NCI-H2029 treated with DMSO at 0.1 percent for 48 hours (cell line): ENCODE measurements at places on chromosomes 12 and 14.

DNA sequence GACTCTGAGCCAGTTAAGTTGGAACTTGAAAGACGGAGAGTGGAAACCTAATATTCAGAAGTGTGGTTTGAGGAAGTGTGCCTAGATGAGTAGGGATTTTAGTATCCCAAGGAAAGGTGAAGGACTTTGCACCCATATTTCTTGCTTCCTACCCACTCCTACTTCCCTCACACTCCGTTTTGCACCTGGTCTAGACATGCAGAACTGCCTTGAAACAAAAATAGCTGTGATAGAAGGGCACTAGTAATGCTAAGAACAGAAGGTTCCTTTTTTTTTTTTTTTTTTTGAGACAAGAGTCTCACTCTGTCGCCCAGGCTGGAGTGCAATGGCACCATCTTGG, 732 bp upstream of the ARF3 start:
- no peak for DNase-seq

- DNase-seq = no peak
Observed at GRCh38 chr12:95504140-95504539, 30.2 kb downstream of the METAP2 start.

- no peak for DNase-seq
Observed at GRCh38 chr12:68479896-68480291, 130.8 kb upstream of the RAP1B start.

DNA sequence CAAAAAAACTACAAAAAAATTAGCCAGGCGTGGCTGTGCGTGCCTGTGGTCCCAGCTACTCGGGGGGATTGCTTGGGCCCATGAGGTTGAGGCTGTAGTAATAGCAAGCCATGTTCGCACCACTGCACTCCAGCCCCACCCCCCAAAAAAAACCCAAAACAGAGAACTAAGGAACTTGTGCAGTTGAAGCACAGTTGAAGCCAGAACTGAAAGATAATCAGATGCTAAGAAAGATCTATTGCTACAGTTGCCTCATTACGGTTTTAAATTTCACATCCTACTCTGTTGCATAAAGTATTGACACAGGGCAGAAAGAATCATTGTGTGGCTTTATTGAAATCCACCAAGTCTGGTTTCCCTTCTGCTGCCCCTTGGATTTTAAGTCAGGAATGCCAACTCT, 3.8 kb downstream of the CS start:
- DNase-seq = no peak

- DNase-seq = no peak
Observed at GRCh38 chr14:88592031-88592430, 29.2 kb downstream of the ZC3H14 start.

DNA sequence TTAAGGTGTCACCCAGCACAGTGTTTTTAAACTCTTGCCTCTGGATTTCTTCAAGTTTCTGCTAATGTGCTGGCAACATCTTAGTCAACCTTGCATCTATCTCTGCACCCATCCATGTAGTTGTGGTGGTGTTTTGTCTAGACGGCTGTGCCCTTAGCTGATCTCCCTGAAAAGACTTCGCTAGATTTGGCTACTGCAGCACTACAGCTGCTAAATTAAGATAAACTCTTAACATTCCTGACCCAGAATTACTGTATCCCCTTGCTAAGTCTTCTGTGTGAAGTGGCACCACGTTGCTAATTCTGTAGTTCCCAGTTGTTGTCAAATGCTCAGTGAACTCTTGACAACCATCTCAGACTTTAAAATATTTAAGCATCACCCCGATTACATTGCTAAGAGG, 66.8 kb downstream of the SRGAP1 start:
- no peak for DNase-seq

DNA sequence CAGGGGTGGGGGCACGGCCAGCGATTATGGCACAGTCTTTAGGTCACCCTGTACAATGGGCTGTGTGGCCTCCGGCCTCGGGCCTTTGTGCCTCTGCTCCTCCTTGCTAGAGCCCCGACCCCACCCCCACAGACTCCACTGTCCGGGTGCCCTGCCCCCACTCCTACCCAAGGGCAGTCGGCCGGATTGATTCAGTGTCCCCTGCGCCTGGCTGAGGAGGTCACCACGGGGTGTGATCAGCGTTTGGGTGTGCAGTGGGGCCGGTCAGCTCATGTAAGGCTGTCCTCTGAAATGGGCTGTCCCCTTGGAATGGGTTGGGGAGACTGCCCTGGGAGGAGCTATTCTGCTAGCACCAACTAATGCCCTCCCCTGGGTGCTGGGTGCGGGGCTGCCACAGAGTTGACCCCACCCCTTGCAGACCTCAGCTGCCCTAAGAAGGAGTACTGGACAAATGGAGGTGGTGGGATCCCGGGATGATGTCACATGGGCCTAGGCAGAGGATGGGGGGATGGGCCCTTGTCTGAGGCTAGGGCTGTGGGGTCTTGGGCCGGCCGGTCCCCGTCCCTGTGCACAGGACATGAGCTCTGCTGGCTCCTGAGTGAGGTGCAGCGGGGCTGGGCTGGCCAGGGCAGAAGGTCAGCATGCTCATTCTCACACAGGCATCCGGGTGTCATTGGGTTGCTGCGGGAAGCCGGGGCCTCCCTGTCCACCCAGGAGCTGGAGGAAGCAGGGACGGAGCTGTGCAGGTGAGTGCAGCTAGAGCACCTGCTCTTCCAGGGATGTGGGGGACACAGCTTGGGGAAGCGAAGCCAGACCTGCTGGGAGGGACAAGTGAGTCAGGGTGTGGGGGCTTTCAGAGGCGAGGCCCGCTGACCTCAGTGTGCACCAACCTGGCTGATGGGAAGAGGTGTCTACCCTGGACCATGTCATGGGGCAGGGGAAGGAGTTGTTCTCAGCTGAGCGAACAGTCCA, 23.4 kb downstream of the ASPG start:
- DNase-seq = no peak

DNA sequence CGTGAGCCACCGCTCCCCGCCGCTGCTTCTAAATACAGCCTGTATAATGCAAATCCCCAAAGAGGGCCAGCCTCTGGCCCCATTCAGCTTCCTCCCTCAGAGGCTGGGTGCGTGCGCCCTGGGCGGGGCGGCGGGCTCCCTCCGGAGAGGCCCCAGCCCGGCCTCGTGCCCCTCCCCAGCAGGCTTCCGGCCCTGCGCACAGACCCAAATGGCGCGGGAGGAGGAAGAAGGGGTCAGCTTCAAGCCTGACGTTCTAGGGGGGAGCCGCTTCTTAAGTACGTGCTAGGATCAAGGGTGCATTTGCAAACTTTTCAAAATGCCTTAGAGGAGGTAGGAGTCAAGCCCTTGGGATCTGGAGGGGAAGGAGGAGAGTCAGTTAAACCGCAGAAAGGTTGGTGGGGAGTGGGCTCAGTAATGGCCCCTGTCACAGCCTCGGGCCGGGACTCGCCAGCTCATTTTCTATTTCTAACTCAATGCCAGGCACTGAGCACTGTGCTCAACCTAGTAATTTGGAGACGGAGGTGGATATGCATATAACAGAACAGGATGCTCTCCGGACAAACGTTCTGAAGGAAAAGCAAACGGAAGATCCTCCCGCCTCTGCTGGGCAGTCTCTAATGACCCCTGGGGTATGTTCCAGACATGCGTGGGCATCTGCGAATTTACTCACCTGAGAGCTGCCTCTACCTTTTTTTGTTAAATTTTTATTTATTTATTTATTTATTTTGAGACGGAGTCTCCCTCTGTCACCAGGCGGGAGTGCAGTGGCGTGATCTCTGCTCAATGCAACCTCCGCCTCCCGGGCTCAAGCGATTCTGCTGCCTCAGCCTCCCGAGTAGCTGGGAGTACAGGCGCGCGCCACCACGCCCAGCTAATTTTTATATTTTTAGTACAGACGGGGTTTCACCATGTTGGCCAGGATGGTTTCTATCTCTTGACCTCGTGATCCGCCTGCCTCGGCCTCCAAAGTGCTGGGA, 32.3 kb downstream of the NINJ2 start:
- no peak for DNase-seq

DNA sequence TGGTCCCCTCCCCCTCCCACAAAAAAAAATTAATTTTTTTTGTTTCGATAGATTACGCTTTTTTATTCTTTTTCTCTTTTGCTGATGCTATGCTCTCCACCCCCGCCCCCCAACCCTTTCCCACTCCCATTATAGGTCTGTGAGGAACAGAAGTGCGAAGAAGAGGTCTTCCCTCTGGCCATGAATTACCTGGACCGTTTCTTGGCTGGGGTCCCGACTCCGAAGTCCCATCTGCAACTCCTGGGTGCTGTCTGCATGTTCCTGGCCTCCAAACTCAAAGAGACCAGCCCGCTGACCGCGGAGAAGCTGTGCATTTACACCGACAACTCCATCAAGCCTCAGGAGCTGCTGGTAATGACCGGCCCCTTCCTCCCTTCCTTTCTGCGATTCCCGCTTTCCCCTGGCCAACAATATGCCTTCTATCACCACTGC, 2.3 kb downstream of the CCND2 start:
- DNase-seq = no peak

DNA sequence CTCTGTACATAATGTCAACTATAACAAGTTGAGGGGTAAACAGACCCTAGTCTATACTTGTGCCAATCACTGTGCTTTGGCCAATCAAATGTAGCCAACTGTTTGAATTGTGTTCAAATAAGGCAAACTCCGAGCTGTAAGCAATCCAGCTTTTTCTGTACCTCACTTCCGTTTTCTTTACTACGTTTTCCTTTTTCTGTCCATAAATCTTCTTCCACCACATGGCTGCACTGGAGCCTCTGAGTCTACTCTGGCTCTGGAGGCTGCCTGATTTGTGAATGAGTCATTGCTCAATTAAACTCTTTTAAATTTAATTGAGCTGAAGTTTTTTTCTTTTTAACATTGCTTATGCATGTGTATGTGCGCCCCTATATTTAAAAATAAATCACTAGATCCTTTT, 29.7 kb downstream of the CLEC1A start:
- no peak for DNase-seq

DNA sequence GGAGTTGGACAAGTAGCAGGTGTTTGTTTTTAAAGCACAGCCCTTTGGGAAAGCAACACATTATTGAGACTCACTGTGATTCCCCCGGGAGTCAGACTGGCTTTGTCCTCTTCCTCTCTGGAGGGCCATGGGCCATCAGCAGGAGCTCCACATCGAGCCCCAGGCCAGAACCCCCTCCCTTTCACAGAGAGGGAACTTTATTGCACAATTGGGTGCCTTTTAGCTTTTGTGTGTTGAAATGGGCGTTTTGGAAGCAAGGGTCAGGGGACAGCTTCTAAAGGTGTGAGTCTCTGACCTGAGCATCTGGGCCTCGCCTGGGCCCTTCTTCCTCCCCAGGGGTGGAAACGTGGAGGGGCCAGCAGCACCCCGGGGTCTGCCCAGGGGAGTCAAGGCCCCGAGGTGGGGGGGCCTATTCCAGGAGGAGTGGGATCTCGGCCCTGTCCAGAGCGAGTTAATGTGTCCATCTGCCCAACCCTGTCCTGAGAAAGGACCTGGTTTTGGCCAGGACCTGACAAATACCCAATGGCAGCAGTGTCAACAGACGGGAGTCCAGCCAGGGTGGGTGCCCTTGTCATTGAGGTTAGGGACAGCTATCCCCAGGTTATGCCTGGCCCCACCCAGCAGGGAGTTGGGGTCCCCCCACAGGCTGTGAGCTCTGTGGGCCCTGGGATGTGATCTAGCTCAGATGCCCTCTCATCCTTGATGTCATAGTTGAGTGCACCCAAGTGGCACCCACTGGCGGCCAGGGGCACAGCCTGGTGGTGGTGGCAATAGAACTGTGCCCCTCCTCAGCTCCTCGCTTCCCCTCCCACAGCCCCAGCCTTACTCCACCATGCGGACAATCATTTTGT, 37.1 kb downstream of the SLC8B1 start:
- no peak for DNase-seq

DNA sequence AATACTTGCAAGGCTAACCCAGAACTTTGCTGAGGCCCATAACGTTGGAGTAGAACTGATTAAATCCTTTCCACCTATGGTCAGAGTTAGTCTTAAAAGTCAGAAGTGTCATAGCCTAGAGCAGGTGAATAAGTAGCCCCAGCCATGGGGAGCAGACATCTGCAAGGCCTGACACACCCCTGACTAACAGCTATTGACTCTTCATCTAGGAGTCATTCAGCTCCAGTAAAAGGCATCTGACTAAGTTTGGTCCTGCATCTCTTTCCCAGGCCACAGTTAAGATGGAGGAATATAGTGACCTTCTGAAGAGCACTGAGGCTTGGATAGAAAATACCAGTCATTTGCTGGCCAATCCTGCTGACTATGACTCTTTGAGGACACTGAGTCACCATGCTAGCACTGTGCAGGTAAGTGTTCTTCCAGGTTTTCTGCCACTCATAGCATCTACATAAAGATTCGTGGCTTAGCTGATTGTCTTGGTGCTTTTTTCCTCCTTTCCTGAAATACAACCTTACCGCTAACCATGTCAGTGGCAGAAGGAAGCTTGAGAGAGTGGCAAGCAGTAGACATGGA, 212.9 kb downstream of the ESR2 start:
- DNase-seq = no peak

DNA sequence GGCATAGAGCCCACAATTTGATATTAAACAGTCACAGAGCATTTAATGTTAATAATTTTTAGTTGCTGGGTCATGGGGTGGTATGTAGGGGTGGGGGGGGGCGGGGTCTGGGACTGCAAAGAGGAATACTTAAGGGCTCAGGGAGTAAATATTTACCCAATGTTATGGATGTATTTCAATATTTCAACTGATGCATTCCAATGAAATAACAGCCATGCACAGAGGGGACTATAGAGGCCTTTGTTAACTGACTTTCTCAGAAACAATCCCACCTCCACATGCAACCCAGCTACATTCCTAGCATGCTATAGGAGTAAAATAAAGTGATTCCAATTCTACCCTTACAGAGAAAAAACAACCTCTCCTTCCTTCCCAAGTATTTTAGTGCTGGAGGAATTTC, 7.9 kb upstream of the BBS10 start:
- DNase-seq = no peak

DNA sequence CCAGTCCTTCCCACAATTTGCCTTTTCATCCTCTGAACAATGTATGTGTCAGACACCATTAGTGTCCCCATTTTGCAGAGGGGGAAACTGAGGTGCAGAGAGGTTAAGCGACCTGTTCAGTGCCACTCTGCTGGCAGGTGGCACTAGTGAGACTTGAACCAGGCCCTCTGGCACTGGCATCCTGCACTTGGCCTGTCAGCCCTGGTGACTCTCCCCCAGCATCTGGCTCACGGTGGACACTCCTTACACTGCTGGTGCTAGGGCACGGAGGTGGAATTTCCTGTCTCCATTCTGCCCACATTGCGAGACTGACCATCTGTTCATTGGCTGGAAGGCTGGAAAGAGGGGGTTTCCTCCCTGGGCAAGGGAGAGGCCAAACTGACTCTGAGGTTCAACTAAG, 48.7 kb downstream of the CCNK start:
- no peak for DNase-seq

GRCh38 chr12:88408823-88409222, 171.4 kb downstream of the KITLG start:
- no peak for DNase-seq
